Astrocyte (in vitro differentiated cells and primary cell): ENCODE measurements at places on chromosomes 7 and 10.

- DNase-seq = no peak
These were observed 95.9 kb downstream of the FANK1 start for GRCh38 chr10:125992254-125992653.

DNA sequence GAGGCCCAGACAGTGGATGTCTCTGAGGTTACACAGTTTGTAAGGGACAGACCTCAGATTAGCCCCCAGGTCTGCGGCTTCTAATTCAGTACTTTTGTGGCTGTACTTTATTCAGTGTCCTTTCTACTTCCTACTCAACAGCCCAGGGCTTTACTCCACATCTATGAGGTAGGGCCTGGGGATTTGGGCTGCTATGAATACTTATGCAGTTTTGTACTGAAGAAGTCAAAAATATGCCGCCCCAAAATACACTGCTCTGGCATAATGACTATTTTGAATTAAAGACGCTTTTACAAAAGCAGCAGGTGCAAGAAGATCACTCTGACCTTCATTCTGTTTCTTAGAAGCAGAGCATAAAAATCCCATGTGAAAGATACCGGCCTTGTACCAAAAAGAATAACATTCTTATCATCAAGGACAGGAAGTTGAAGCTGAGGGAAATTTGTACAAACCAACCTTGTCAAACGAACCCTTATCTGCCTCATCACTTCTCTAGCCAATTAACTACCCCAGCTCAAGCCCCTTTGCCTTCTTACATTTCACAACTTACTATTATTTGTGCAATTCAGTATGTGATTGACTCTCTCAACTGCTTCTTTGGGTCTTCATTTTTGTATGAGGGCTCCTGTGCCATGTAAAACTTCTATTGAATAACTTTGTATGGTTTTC, 26.1 kb upstream of the TRUB1 start:
- DNase-seq = no peak

- no peak for DNase-seq
These were observed 18.3 kb downstream of the SKIDA1 start for GRCh38 chr10:21507150-21507549.

GRCh38 chr10:5779730-5780129, 33.5 kb downstream of the GDI2 start:
- DNase-seq = no peak

DNA sequence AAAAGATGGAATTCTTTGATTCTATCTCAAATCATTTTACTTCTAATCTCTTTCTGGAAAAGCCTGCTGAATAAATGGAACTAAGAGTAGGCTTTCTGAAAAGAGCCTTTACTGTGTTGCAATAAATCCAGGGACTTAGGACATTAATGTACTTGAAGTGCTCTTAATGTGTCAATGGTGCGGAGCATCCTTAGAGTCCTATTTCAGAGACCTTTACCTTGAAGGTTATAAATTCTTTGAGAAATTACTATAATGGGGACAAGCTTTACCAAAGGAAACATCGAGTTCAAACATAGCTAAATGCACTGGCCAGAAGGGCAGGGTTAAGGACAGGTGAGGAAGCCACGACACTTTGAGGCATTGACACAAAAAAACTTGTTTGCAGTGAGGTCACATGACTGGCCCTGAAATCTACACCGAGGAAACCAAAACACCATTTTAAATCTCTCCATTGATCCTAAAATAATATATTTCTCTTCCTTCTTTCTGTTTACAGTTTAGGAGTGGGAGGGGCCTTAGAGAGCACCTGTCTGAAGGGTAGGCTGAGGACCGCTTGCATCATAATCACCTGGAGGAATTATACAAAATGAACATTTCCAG, 48.1 kb upstream of the EXOC6 start:
- DNase-seq = no peak

GRCh38 chr10:77123330-77123729, 514.3 kb downstream of the KCNMA1 start:
- DNase-seq = no peak

DNA sequence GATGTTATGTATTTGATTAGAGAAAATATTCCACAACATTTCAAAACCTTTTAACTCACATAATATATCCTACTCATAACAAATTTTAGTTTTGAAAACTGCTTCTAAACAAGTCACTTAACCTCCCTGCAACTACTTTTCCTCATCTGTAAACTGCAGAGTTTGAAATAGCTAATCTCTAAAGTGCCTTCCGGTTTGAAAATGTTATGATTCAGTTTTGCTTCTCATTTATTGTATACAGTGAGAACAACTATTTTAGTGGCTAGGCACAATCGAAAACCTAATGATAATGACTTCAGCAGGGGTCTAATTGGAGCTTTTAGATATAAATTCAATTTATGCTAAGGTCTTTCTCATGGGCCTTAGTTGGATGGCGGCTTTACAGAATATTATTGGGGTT, 30.7 kb upstream of the TEX47 start:
- no peak for DNase-seq

DNA sequence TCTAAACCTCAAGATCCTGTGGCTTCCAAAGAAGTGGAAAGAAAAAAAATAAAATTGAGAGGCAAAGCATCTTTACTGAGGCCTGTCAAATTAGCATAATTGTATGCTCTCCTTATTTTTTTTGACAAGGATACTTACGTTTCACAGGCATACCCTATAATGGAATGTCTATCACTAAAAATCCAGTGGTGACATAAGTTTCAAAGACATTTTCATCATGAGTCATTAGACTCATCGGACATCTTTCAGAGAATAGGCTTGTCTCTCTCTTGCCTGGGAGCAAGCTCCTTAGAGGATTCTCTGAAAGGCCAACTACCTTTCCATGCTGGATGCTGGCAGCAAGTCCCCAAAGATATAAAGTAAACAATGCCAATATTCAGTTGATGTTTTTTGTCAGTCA, 380.7 kb upstream of the STEAP1 start:
- DNase-seq = no peak

GRCh38 chr10:89469517-89469916, 55.1 kb downstream of the IFIT5 start:
- DNase-seq = no peak

DNA sequence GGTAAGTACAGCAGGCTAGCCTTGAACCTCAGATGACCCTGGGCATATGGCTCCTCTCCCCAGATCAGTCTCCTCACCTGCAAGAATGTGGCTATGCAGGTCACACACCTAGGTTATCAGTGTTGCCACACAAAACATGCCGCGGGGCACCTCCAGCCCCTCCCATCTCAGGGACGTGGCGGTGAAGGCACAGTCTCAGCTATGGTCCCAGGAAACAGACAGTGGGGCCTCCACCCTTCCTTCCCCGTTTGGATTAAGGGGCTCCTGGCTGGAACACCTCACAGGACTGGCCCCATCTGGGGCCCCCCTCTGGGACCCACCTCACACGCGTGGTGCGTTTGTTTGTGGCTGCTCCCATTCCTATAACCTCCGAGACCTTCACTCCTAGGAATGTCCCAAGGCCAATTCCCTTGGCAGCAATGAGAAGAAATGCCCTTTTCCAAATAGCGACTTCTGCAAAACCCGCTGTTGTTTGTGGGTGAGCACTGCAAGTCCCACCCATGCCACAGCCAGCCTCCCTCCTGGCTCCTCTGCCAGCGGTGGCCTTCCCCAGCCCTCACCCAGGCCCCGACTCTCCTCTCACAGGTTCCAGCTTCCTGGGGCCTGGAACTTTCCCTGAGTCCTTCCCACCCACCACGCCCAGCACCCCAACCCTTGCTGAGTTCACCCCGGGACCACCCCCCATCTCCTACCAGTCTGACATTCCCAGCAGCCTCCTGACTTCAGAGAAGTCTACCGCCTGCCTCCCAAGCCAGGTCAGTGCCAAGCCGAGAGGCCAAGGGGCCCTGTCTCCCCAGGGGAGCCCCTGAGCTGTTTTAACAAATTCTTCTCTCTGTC, 17.1 kb downstream of the ZMIZ2 start:
- no peak for DNase-seq

GRCh38 chr10:54666192-54666591, 134.8 kb downstream of the PCDH15 start:
- DNase-seq = peak; percentile 2

GRCh38 chr7:5679048-5679812, 102.2 kb downstream of the RNF216 start:
- no peak for DNase-seq

DNA sequence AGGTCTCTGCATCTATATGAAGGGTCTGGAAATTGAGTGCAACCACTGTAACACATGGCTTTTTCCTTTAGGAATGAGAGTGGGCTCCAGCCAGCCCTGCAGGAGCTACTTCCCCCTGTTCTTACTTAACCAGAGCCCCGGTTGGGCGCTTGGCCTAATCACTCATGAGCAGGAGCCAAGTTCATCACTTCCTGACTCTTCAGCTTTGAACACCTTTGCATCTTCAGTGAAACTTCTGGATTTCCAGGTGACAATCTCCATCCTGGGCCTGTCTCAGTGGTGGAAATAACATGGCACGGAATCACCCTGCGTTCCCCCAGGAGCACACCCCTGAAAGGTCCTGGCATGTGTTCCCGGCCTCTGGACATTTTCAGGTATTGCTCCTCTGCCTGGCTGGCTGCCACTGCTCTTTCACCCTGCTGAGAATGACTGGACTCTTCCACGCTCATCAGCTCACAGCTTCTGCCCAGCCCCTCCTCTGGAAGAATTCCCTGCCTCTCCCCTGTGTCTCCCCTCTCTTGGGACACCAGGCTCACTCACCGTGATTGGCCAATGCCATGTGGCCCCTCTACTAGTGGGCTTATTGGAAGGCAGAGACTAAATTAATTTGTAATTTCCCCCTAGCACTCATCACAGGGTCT, 229.1 kb upstream of the GRB10 start:
- DNase-seq = no peak

DNA sequence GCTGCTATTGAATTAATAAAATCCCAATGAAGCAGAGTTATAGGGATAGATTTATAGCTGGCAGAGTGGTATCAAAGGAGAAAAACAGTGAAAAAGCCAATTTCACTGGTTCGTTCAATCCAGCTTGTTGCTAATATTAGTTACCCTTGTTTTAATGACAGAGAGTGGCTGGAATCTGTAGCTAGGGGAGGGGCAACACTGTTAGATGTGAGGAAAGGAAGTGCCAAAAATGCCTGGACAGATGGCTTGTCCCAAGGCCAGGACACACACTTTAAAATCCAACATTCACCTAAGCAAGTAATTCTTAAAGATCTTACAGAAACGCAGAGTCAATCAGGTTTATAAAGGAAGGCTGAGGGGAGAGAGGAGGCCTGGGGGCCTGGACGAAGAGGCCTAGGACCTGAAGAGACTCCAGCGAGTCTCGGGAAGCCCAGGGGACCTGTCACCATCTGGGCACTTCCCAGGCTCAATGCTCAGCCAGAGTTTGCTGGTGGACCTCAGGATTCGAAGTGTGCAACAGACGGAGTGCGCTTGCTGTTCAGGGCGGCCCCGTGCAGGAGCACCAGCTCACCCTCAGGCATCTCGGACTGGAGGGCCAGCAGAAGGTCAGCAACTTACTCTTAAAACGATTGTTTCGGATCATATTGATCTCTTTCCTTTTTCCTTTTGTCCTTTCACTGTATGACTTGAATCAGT, 36.7 kb downstream of the TMEM248 start:
- DNase-seq = no peak

GRCh38 chr7:106062521-106062931, 49.6 kb downstream of the SYPL1 start:
- no peak for DNase-seq

DNA sequence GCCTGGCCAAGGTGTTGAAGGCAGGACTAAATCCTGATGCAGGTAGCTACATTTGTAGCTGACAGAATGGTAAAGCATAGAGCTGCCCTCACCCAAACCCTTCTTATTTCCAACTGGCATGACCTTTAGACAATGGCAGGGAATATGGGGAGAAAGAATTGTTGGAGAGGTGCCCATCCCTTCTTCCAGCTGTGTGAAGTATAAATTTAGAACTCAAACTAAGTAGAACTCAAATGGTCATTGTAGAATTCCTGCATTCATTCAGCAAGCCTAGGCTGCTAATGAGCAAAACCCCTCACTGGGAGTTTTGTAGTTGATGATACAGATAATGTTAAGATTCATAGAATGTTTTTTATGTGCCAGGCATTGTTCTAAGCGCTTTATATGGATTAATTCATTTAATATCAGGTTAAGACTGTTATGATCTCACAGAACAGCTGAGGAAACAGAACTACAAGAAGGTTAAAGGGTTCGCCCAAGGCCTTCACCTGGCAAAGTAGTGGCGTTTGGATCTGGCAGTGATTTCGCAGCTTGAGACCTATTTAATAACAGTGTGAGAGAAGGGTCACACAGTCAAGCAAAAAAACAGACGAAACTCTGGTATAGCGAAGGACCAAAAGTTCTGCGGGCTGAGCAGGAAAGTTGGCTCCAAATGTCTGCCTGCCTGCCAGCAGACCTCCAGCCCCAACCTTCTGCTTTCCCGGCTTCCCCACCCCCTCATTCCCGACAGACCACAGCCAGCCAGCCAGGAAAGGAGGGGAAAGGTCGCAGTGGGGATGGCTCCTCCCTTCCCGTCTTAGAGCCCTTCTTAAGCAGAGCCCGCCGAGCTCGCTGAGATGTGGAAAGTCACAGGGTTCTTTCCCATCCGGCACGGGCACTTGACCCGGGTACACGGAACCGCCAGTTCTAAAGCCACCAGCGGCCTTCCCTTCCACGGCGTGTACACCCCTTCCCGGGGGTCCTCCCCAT, 1.6 kb upstream of the HILPDA start:
- DNase-seq = peak; percentile 87

GRCh38 chr10:56880606-56881005, 519.5 kb upstream of the ZWINT start:
- DNase-seq = no peak

- no peak for DNase-seq
These were observed 273.0 kb downstream of the ZMYND11 start for GRCh38 chr10:408236-408635.

GRCh38 chr7:37354656-37355131, 94.0 kb downstream of the ELMO1 start:
- peak; percentile 8 for DNase-seq

DNA sequence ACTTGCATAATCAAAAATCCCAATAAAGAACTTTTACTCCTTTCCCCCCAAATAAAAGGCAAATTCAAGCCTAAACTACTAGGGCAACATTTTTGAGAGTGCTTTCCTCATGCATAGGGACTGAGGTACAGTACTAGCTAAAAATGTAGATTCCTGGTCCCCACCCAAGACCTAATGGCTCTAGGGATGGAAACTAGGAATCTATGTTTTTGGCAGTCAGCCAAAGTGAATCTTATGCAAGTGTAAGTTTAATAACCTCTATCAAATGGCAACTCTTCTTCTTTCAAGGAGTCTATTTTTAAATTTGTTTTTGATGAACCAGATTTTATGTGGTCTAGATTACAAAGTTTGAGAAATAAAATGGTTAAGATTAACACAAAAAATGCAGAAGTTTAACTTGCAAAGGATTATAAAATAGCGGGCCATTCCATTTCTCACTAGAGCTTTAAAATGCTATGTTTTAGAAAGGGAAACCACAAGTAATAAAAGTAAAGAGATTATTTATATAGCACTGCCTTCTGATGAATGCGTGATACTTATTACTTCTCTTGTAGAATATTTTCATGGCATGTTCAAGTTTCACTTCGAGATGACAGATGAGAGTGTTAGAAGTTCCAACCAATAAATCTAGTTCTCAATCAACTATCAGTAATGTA, 70.4 kb upstream of the MDFIC start:
- no peak for DNase-seq

DNA sequence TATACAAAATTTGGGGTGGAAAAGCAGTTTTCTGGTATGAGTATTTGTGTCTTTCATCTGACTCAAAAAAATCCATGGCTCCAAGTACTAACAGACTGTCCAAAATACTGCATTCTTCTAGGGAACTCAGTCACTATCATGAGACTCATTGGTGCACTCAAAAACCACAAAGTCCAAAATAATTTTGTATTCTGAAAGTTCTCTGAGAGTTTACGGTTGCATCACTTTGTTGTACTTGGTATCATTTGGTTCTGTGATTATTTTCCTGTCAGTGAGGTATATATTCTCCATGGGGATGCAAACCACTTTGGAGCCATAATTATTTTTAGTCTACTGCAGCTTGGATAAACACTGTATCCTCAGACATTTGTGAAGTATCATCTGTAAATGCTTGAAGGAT, 28.0 kb upstream of the CABCOCO1 start:
- DNase-seq = peak; percentile 79
